ENCODE measurements at places on chromosomes 16 and 17. TPM values are rescaled to one million over a fixed set of nuclear protein-coding genes. Genes with fewer than 3 reads are reported as not detected.
A peak's percentile ranks its signal among the peaks of the same experiment; 100 is the strongest.

GRCh38 chr17:19720631-19721426 lies 4.4 kb upstream of the SLC47A2 start:
- DNase-seq: peak; percentile 55

- DNase-seq: no peak
Measured at GRCh38 chr16:49743658-49744057, 112.3 kb downstream of the ZNF423 start.

- DNase-seq: no peak
Measured at GRCh38 chr16:86584071-86584685, 5.8 kb downstream of the FOXL1 start.

- DNase-seq: peak; percentile 63
Measured at GRCh38 chr17:41629826-41630670, 5.7 kb upstream of the KRT17 start.

GRCh38 chr17:42185621-42185930 lies 324 bp upstream of the HCRT start:
- no peak for DNase-seq

DNA sequence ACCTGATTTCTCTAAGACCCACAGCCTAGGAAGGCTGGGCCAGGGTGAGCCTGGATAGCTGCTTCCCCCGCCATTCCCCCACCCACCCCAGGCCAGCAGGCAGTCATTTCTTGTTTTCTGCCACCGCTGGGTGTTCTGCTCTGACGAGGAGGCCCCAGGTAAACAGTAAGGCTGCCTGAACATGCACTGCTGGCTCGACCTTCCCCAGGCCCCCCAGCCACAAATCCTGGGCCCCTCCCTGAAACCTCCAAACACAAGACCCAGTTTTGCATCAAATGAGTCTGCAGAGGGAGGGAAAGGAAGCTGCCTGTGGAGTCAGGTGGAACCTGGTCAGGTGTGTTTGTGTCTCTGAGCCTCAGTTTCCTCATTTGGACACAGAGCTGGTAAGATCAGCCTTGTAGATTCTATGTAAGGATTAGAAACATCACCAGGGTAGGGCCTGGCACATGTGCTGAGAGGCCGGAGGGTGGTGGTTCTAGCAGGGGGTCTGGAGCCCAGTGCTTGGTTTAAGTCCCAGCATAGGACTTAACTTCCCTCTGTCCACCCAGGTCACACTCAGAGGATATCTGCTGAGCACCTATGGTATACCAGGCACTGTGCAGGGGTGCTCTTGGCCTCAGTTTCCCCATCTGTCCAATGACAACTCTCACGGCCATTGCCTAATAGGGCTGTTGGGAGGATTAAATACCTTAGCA lies 18.9 kb upstream of the PRM1 start:
- no peak for DNase-seq

DNA sequence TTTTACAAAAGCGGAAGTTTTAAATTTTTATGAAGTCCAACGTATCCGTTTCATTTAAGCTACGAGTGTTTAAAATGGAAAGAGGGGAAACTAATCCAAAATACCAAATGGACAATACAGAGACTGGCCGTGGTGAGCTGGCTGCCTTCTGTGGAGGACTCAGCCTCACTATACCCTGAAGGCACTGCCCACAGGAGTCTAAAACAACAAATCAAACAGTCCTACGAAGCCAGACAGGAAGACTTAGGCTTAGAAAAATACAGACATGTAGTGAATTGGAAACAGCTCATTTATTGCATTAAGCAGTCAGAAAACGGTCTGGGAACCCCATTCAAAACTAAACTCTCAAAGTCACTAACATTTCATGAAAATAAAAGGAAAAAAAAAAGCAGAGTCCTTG lies 75.1 kb downstream of the CYTH1 start:
- DNase-seq: no peak

AXIN2 gene
- 3.7 TPM for total RNA-seq

ABCC12 gene
- not detected for total RNA-seq

- DNase-seq: no peak
Measured at GRCh38 chr17:42493319-42493718, 34.6 kb downstream of the ATP6V0A1 start.

GRCh38 chr16:22071331-22071910 lies 20.9 kb upstream of the VWA3A start:
- DNase-seq: no peak

ABCC11 gene
- total RNA-seq: 0.44 TPM

NPIPB9 gene
- total RNA-seq: 2.9 TPM

DOC2B gene
- 0.31 TPM for total RNA-seq

KRTAP2-3 gene
- total RNA-seq: not detected

DNA sequence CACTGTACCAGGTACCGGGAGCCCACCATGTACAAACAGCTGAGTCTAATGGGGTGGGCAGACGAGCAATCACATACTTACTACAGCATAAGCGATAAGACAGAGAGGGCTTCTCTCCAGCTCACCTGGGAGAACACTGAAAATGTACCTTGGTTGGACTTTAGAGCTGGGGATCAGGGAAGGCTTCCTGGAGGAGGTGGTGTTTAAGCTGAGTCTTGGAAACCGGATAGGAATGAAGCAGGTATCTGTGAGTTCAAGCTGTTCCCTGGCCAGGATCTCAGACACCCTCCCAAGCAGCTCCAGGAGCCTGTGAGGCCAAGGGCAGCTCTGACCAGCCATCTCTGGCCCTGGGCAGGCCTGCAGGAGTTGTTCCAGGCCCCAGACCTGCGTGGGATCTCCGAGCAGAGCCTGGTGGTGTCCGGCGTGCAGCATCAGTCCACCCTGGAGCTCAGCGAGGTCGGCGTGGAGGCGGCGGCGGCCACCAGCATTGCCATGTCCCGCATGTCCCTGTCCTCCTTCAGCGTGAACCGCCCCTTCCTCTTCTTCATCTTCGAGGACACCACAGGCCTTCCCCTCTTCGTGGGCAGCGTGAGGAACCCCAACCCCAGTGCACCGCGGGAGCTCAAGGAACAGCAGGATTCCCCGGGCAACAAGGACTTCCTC lies 8.0 kb upstream of the SERPINF1 start:
- DNase-seq: no peak

DNA sequence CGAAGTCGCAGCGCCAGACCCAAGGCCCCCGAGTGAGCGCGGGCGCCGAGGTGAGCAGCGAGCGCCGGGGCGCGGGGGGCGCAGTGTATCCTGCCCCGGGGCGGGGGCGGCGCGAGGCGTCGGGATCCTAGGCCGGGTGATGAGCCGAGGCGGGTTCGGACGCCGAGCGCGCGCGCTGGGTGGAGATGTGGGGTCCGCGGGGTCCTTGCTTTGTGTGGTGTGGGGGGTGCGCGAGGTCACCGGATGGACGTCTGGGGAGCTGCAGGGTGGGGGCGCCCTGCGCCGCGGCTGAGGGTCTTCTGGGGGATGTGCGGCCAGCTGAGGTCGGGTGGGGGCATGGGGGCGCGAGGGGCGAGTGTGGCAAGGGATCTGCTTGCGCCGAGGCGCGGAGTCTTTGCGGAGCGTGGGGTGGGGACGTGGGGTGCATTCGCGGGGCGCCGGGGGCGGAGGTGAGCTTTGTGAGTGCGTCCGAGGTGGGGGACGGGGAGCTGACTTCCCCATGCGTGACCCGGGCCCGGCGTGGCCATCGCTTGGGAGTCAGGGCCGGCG lies 560 bp downstream of the RAI1 start:
- no peak for DNase-seq

GRCh38 chr16:4414187-4414917 lies 2.0 kb downstream of the CORO7 start:
- no peak for DNase-seq

- DNase-seq: no peak
Measured at GRCh38 chr17:72578817-72579470, 458.1 kb downstream of the SOX9 start.

PABPN1L gene
- total RNA-seq: not detected

DNA sequence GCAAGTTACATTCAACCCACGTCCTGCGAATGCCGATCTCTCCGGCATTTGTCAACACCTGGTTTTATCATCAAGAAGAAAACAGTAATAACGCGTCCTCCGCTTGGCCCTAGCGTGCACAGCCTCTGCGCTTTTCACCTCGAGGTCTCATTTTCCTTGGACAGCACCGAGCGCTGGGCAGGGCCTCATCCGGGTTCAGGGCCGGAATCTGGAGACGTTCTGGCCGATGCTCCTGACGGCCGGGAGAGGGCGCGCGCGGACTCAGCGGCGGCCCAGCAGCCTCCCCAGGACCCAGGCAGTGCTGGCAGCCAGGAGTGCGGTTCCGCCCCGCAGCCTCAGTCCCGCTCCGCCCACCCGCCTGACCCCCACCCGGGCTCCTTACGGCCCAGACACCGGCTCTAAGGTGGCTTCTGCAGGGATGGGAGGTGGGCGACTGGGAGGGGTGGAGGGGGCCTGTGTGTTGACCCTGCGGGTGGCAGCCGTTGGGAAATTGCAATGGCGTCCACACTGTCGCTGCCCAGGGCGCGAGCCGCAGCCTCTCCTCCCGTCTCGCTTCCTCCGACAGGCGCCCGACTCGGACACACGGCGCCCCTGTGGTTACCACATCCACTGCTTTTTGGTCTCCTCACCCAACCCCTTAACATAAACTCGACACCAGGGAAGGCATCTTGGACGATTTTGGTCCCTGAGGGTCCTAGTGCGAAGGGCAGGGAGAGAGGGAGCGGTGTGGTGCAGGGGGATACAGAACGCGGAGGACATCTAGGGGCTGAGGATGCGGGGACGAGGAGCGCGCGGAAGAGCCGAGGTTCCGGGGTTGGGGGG lies 7.4 kb upstream of the FLYWCH1 start:
- DNase-seq: no peak

DNA sequence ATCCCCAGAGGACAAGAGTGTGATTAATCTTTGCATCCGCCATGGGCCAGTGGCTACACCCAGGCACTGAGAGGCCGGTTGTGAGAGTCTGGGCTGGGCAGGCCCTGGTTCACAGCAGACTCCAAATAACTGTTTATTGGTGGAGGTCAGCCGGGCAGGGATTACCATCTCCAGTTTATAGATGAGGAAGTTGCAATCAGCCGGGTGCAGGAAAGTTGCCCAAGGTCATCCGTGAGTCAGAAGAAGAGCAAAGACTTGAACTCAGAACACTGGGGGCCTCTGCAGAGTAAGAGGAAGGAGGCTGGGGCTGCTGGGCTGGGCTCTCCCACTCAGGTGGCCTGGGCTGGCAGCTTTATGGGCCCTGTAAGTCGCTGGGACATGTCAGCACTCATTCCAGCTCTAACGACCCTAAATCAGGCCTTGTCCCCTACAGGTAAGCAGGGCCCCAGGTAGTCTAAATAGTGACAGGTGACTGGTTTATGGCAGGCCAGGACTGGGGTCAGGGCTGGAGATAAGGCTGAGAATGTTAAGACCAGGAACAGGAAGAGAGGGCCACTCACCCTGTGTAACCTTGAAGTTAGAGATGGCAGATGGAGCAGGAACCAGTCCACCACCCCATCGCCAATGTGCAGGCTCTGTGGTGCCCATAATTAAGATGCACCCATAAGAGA lies 2.1 kb upstream of the CA4 start:
- no peak for DNase-seq

GRCh38 chr17:64282753-64283080 lies 19.7 kb upstream of the TEX2 start:
- no peak for DNase-seq

DNA sequence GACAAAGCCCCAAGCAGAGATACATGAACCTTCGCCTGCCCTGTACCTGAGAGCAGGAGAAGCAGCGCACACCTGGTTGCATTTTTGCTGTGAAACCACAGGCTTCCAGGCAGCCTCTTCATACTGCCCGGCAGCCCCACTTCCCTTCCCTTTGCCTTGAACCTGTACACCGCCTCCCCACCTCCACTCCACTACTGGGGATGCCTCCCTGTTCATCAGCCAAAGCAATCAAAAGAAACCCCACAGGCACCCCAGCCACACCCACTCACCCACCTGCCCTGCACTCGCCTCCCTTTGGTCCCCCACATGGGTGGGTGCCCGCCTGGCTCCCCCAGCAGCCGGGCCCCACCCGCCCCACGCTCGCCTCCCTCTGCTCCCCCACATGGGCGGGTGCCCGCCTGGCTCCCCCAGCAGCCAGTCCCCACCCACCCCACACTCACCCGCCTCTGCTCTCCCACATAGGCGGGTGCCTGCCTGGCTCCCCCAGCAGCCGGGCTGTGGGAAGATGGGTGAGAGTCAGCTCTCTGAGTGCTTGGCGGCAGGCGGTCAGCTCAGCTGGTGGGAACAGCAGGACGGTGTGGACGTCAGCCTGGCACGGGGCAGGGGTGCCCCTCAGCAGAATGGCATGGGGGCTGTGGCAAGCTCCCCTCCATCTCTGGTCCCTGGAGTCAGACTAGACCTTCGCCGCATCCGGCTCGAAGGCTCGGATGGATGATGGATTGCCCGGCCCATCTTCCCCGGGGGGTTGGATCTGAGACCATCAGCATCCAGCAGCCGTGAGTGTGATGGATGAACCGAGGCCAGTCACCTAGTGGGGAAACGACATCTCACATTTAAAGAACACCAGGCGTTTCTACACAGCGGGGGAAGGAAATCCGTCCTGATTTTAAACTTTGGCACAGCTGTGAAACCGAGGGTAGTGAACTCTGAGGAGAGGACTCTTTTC lies 135.6 kb downstream of the BANP start:
- DNase-seq: peak; percentile 75

CXCL16 gene
- total RNA-seq: 8.0 TPM

DNA sequence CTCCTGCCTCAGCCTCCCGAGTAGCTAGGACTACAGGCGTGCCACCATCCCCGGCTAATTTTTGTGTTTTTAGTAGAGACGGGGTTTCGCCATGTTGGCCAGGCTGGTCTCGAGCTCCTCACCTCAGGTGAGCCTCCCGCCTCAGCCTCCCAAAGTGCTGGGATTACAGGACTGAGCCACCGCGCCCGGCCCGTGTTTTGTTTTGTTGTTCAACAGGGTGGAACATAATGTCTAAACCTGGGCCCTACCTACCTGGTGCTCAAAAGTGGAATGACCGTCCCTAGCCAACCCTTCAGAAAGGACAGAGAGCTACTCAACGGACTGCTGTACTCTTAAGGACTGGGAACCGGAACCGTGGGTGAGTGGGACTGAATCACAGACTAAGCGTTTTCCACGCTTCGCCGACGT lies 772 bp upstream of the KIF22 start:
- no peak for DNase-seq

DNA sequence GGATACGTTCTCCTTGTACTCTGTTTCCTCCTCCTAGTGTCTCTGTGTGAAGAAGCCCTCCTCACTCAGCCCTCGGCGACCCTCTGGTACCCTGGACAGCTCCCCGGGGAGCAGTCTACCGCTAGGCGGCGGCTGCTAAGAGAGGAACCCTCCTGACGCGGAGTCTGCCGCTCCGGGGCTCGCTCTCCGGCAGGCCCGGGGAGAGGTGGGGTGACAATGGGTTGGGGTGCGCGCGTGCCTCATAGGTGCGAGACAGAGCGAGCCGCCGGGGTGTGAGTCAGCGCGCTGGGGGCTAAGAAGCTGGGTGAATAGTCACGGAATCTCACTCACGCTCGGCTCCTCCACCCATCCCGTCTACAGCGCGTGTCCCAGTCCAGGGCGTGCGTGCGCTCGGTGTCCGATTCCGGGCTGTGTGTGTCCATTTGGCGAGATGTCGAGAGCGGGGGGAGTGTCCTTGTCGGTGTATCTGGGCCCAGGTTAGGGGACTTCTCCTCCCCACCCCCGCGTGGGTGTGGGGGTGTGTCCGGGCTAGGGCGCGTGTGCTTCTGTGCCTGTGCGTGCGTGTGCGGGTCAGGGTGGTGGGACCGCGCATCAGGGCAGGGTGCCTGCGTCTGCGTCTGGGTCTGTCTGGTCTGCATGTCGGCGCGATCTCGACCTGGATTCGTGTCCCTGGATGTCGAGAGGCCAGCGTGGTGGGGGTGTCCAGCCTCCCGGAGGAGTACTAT lies 577 bp upstream of the HS3ST2 start:
- DNase-seq: no peak

GRCh38 chr16:81519301-81520150 lies 74.9 kb downstream of the CMIP start:
- peak; percentile 32 for DNase-seq

- DNase-seq: no peak
Measured at GRCh38 chr16:81081014-81081413, 4.0 kb upstream of the C16orf46 start.

GRCh38 chr17:62675260-62675659 lies 47.8 kb downstream of the MRC2 start:
- no peak for DNase-seq

RIPOR1 gene
- 97.6 TPM for total RNA-seq

All from chondrocyte (in vitro differentiated cells).